ENCODE measurements at places on chromosomes 4 and X.

GRCh38 chr4:6697131-6697530 is 3.5 kb downstream of the S100P start:
- no peak for DNase-seq

- peak; percentile 53 for DNase-seq
Measured at GRCh38 chrX:97267396-97268181, 383.9 kb downstream of the RPA4 start.

GRCh38 chr4:149999485-150000074 is 78.7 kb upstream of the DCLK2 start:
- peak; percentile 83 for DNase-seq

- DNase-seq, result no peak
Measured at GRCh38 chrX:76433219-76433618, 5.7 kb downstream of the MAGEE1 start.

- DNase-seq, result no peak
Measured at GRCh38 chrX:46683048-46683447, 75.9 kb downstream of the SLC9A7 start.

GRCh38 chr4:65416891-65417290 is 253.4 kb downstream of the EPHA5 start:
- peak; percentile 68 for DNase-seq

GRCh38 chrX:13473442-13474163 is 95.8 kb upstream of the EGFL6 start:
- no peak for DNase-seq

DNA sequence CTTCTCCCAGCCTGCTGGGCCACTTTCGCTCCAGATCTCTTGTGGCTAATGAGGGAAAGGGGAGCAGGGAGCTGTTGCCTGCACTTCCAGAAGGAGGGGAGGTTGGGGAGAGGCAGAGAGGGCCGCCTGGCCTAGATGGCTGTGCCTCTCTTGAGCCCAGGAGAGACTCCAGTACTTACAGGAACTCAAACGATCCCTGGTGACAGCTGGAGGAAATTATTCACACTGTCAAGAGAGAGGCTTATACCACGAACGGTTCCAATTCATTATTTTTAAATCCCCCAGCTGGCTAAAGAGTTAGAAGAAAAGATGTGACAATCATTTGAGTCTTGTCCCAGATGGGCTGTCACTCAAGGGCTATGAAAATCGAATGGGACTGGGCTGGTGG is 96.1 kb downstream of the PHKA2 start:
- DNase-seq, result no peak

DNA sequence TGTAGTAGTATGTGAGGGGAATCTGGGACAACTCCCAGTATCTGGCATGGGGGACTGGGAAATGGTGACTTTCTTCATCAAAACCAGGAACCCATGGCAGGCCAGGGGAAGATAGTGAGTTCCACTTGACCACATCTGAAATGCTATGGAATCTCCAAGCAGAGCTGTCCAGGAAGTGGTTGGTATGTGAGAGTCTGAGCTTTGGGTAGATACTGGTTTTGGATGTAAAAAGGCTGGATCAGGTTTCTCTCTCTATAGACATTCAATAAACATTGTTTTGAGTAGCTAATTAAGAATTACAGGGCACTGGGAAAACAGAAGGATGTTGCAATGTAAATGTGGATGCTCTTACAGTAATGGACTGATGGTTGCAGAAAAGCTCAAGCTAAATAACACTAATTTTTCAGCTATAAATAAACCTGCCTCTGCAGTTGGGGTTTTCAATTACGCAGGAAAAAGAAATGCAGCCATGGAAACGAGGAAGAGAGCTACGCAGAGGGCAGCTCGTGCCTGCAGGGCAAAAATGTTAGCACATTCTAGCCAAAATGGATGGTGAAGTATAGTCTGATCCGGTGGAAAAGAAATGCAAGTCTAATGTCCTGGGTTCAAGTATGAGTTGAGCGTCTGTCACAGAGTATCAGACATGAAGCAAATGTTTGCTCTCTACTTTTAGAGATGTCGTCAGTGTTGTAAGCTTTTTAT is 13.4 kb upstream of the CHRNA9 start:
- DNase-seq, result peak; percentile 63

DNA sequence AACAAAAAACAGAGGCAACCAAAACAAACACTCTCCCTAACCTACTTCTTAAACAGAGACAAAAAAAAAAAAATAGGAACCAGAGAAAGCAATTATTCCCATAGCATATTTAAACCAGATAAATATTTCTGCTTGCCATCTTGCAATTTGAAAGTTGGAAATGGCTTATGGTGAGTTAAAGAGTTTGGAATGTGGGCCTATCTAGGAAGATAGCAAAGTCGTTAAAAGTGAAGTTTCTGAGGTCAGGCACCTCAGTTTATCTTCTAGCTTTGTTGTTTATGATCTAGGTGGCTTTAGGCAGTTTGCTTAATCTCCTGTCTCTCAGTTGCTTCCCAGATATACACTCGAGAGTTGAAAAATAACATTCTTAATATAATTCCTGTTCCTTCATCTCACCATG is 284.2 kb downstream of the KCNIP4 start:
- no peak for DNase-seq

DNA sequence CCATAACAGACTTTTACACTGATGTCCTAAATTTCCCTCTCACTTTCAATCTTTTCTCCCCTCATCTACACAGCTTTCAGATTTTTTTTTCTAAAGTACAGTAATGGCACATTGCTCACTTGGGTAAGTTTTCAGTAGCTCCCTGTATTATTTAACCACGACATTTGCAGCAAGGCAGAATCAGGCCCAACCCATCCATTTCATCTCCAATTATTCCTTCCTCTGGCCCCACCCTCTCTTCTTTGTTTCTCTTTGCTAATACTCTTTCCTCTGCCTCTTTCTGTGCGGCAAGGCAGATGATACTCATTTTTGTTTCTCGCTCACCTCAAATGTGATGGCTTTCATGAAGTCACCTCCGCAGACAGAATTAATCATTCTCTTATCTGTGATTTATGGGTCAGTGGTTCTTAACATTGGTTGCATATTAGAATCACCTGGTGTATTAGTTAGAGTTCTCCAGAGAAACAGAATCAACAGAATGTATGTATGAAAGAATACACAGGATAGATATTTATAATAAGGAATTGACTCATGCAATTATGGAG is 43.4 kb upstream of the GATB start:
- no peak for DNase-seq

DNA sequence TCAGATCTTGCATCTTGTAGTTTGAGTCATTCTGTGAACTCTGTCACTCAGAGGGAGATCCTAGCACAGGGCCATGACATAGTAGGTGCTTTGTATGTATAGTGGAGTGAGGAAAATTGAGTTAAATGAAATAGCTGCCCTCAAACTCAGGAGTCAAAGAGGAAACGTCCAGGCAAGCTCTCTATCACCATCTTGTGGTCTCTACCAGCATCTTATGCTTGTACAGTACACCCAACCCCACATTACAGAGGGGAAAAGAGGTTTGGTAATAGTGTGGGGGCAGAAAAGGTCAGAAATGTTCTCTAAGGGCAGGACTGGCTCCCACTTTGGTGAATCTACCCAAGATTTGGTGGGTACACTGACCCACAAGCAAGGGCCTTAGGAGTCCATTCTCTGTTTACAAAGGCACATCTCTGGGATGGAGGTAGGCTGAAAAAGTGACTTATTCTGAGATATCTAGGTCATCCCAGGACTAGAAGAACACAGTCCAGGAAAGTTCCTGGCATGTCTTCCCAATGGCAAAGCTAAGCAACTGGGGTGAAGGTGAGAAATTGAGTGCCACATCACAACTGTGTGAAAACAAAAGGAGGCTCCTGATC is 131.8 kb downstream of the OR13H1 start:
- peak; percentile 16 for DNase-seq

DNA sequence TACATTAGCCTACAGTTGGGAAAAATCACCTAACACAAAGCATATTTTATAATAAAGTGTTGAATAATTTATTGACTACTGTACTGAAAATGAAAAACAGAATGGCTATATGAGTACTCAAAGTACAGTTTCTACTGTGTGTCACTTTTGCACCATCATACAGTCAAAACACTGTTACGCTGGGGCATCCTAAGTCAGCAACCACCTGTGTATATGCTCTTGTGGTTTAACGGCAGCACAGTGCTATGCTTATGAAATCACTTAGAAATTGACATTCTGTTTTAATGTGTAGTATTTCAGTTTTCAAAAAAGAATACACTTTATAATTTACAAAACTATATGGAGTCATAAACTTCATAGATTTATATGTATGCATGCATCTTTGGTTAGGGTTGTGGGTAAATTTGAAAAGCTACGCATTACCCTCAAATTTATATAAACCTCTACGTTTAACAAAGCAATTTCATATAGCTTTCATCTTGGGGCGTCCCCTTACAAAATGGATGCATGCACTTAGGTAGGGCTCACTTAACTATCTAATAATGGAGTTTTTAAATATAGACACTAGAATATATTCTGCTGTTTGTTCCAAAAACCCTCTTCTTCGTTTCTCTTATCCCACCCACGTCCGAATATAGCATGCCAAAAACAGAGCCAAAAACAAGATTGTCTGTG is 690 bp upstream of the NEIL3 start:
- no peak for DNase-seq

GRCh38 chr4:26746802-26747213 is 113.8 kb upstream of the STIM2 start:
- DNase-seq, result no peak

DNA sequence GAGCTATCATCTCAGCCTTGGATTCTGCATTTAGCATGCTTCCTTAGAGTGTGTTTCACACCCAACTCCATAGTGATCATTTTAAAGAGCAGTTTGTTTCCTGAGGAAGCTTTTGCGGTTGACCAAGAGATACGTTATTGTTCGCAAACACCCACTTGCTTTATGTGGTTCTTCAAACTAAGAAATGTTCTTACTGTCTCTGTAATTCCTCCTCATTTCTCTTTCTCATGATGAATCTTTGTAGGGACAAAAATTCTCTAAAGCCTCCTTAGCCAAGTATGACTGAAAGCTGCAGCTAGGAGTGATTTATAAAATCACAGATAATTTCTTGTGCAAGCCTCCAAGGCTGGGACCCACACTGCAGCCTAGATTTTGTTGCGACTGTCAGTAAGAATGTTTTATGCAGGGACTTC is 10.0 kb downstream of the TNIP3 start:
- no peak for DNase-seq

- no peak for DNase-seq
Measured at GRCh38 chr4:186755550-186756519, 32.2 kb upstream of the FAT1 start.

DNA sequence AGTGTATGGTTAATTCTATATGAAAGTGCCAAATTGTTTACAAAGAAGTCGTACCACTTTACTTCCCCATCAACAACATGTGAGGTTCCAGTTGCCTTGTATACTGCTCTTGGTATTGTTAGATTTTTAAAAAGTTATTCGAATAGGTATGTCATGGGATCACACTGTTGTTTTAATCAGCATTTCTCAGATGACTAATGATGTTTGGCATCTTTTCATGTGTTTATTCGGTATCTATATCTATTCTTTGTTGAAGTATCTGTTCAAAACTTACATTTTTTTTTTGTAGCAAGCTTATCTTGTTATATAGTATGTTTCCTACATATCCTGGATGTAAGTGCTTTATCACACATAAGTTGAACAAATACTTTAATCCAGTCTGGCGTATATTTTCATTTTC is 99.4 kb upstream of the MAB21L2 start:
- peak; percentile 30 for DNase-seq

- DNase-seq, result no peak
Measured at GRCh38 chr4:1990348-1990645, 18.5 kb downstream of the NELFA start.

DNA sequence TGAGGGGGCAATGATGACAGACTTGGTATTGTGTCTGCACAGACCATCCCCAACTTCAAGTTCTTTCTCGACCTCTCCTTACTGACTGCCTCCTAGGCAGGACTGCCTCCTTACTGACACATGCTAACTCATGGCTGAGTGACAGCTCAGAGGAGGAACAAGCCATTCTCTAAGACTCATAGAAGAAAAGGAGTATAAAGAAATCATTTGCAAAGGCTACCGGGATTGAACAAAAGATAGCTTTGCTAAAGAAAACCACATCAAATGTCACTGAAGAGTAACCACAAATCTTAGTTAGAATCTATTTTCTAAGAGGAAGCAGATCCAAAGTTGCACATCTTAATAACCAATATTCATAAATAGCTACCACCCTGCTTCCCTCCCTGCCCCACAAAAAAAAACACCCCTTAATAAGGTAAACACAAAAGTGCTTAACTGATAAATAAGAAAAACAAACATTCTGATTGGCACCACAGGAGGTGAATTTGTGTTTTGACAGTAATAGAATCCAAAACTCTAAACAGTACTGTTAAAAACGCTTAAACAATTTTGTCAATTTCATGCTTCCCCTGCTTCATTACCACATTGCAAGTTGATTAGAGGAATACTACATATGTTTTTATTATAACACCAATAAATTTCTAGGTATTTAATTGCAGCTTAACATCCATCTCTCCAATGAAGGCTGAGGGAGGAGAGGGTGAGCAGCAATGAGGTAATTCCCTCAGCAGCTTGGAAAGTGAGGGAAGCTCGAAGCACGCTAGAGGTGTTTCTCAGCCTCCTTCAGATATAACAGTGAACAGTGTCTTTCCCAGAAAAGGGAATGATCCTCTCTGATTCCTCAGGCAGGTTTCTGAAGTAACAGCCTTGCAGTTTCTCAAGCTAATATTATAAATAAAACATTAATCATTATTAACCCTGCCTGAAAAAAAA is 160.0 kb downstream of the HNRNPD start:
- no peak for DNase-seq

GRCh38 chr4:186669159-186669731 is 54.4 kb downstream of the FAT1 start:
- peak; percentile 19 for DNase-seq

- no peak for DNase-seq
Measured at GRCh38 chr4:116217781-116218180, 867.6 kb downstream of the TRAM1L1 start.

- no peak for DNase-seq
Measured at GRCh38 chr4:41559940-41560516, 22.1 kb downstream of the LIMCH1 start.
